ENCODE measurements at places on chromosomes 16 and 17. TPM values are rescaled to one million over a fixed set of nuclear protein-coding genes. Genes with fewer than 3 reads are reported as not detected.

Gene SEZ6
- not detected for total RNA-seq

Gene NGFR
- not detected for total RNA-seq

Gene LGALS9B
- not detected for total RNA-seq

Gene CCP110
- total RNA-seq: 23.3 TPM
